Nucleus accumbens (tissue), 56 donors: ENCODE measurements at places on chromosomes 4 and X.

DNA sequence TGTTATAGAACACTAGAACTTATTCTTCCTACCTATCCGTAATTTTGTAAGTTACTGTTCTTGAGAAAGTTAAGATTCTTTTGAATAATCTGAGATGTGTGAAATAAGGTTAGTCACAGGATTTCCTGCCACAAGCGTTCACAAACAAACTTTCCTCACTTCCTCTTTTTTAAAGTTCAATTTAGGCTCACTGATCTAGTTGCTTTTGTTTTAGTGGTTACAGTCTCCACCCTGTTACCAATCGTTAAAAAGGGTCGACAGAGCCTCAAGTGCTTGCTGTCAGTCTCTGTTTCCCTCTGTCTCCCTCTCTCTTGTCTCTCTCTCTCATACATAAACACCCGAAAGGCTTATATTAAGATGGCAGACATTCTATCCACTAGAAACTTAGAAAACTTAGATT lies 35.9 kb upstream of the STK26 start:
- no peak for DNase-seq

GRCh38 chr4:1543976-1544375 lies 137.7 kb upstream of the NKX1-1 start:
- no peak for DNase-seq

- no peak for DNase-seq
Measured at GRCh38 chr4:72525938-72526337, 43.1 kb downstream of the ADAMTS3 start.

- DNase-seq, result no peak
Measured at GRCh38 chrX:38036466-38036865, 30.1 kb downstream of the SYTL5 start.
